Fibroblast of villous mesenchyme (primary cell): ENCODE measurements at places on chromosomes 1 and 21. TPM values are rescaled to one million over a fixed set of nuclear protein-coding genes. Genes with fewer than 3 reads are reported as not detected.
A peak's percentile ranks its signal among the peaks of the same experiment; 100 is the strongest.

The SLC44A5 gene
- under 0.01 TPM in 2 replicates for total RNA-seq

The SPRR2G gene
- not detected in 2 replicates for total RNA-seq

The LCE2B gene
- not detected in 2 replicates for total RNA-seq

The EXOSC10 gene
- total RNA-seq: 48.0 and 60.5 TPM in 2 replicates

The TFF3 gene
- not detected in 2 replicates for total RNA-seq

The AIRE gene
- total RNA-seq: under 0.01 TPM in 1 of 2 replicates, not detected in the other

The PRMT6 gene
- 16.8 and 17.3 TPM in 2 replicates for total RNA-seq

The FAM110D gene
- under 0.01 TPM in 1 of 2 replicates, not detected in the other for total RNA-seq

The BMP8A gene
- total RNA-seq: 0.97 and 1.7 TPM in 2 replicates

The HES3 gene
- not detected in 2 replicates for total RNA-seq

The GREM2 gene
- 1.3 and 6.8 TPM in 2 replicates for total RNA-seq

The CAMK2N1 gene
- total RNA-seq: 8.4 and 9.5 TPM in 2 replicates

The CD34 gene
- total RNA-seq: 0.32 and 0.43 TPM in 2 replicates

The S100A7 gene
- not detected in 2 replicates for total RNA-seq

GRCh38 chr1:5492846-5493245 lies 499.4 kb downstream of the NPHP4 start:
- no peak for DNase-seq

- DNase-seq: no peak
Observed at GRCh38 chr1:230735447-230735846, 11.7 kb upstream of the CAPN9 start.

GRCh38 chr21:45598666-45599065 lies 44.9 kb upstream of the PCBP3 start:
- DNase-seq: no peak

DNA sequence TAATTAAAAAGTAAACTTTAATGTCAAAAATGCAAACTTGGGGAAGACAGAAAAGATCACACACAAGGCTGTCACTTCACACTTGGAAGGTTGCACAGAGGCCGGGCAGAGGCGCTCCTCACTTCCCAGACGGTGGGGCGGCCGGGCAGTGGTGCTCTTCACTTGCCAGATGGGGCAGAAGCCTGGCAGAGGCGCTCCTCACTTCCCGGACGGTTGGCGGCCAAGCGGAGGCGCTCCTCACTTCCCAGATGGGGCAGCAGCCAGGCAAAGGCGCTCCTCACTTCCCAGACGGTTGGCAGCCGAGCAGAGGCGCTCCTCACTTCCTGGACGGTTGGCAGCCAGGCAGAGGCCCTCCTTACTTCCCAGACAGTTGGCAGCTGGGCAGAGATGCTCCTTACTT lies 25.8 kb upstream of the IL6R start:
- DNase-seq: no peak

GRCh38 chr1:187956975-187957374 lies 1128.2 kb downstream of the PLA2G4A start:
- DNase-seq: no peak

DNA sequence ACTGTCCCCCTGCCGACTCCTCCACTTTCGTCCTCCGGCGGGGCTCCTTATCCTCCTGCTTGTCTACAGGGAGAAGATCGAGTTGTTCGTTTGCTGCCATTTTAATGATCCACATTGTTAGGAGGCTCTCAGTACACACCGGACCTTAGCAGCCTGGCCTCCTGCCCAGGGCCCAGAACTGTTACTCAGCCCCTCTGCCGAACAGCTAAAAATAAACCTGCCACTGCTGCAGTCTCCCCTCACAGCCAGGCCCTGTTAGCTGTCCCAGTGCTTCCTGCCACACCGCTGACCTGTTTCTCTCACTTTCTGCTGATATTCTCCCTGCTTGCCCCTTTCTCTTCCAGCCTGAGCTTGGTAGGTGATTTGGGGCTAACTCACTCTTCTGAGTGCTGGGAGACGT lies 8.3 kb downstream of the MAPKAPK2 start:
- peak; percentile 73 for DNase-seq

DNA sequence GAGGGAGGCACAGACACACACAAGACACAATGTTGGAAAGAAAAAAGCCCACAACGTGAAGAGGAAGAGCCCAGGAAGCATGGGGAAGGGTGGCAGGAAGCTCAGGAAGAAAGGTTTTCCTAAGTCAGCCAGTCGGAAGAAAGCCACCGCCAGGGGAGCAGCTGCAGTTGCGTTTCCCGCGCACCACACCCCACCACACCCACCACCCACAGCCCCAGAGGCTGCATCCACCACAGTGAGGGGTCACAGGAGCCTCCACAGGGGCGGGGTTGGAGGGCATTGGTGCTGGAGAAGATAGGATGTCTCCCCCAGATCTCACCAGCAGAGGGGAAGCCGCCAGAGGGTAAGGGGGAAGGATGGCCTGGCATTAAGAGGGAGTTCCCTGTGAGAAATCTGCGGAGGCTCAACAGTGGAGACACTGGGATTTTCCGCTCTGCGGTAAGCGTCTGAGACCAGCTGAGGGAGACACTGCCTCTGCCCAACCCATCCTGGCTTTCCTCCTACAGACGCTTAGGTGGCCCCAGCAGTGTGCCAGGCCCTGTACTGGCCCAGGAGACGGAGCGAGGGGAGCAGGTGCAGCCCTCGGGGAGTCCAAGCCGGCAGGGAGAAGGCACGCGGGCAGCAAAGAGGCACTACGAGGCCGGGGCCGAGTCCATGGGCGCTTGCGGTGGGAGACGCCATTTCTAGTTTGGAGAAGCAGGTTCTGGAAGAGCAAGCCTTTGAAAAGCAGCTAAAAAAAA lies 19.8 kb downstream of the PGLYRP3 start:
- DNase-seq: no peak

DNA sequence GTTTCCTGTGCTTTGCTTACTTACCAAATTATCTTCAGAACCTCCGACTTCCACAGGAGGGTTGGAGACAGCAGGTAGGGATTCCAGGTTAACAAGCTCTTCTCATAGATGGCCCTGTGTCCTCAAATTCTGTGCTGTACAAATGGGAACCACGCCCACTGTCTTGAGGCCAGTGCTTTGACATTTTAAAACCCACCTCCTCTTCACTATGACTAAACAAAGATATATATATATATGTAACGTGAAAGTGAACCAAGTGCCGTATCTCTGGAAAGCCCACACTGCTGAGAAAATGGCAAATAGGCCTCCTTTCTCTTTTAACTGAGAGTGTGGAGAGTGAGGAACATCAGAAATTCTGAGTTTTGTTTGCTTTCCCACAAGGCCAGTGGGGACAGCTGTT lies 99.6 kb downstream of the ZBTB18 start:
- DNase-seq: no peak

DNA sequence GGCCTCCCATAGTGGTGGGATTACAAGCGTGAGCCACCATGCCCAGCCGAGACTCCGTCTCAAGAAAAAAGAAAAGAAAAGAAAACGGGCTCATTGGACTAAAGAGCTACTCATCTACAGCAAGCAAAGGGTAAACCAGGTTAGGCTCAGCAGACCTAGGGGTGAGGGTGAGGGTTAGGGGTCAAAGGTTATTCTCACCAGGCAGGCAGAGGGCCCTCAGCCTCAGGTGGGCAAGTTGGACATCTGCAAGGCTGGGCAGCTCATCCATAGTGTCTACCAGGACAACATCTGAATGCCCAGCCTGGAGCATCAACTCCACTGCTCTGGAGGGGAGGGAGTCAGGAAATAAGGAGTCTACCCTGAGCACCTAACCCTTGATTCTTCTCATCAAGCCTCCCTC lies 3.5 kb downstream of the MTMR11 start:
- no peak for DNase-seq

DNA sequence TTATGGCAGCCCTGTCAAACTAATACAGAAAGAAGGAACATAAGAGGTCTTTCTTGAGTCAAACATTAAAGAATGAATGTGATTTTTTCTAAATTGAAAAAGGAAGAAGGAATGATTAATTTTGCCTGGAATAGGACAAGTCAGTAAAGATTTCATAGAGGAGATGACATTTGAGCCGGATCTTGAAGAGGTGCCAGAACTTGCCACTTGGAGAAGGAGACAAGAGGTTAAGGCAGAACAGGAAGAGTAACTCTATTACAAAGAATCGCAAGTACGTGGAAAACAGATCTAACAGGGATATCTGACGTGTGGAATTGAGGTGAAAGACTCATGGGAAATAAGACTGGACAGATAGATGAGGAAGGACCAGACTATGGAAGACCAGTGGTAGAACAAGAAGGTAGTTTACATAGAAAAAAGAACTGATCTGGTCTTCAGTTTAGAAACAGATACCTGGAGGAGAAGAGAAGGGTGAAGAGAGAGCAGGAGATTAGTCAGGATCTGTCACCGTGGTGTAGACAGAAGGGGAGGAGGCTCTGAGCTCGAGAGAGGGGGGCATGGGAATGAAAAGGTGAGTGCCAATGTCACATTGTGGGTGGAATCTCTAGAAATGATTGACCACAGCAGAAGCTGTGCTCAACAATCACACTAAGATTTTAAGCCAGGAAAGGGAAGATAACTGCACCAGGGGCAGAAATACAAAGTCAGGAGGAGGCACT lies 32.5 kb downstream of the RHOU start:
- DNase-seq: no peak

DNA sequence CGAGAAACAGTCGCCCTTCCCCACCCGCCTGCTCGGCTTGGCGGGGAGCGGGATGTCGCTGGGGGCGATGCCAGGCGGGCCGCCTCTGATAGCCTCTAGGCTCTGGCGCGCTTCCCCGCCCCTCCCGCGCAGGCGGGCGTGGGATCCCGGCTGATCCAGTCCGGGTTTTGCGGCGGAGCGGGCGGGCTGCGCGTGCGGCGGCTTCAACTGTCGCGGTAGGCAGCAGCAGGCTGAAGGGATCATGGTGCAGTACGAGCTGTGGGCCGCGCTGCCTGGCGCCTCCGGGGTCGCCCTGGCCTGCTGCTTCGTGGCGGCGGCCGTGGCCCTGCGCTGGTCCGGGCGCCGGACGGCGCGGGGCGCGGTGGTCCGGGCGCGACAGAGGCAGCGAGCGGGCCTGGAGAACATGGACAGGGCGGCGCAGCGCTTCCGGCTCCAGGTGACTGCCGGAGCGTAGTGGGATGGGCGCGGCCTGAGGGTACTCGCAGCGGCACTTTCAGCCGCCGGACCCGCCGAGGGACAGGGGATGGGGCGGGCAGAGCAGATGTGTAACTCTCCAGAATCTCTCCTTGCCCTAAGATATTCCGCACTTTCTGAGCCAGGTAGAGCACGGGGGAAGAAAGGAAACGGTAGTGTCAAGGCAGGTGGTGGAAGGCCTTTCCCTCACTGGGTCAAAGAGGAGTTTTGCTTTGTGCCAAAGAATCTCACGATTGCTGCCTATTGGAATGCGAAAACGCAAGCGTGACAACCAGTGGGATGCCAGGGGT lies at the start of gene FAAH:
Gene FAAH (plus strand): TSS at position 210 of the 764 bp plus-strand sequence. CDS start 32 bp downstream, at position 242.
- DNase-seq: peak; percentile 51

- DNase-seq: peak; percentile 41
Observed at GRCh38 chr1:232143315-232143886, 486.5 kb downstream of the SIPA1L2 start.

DNA sequence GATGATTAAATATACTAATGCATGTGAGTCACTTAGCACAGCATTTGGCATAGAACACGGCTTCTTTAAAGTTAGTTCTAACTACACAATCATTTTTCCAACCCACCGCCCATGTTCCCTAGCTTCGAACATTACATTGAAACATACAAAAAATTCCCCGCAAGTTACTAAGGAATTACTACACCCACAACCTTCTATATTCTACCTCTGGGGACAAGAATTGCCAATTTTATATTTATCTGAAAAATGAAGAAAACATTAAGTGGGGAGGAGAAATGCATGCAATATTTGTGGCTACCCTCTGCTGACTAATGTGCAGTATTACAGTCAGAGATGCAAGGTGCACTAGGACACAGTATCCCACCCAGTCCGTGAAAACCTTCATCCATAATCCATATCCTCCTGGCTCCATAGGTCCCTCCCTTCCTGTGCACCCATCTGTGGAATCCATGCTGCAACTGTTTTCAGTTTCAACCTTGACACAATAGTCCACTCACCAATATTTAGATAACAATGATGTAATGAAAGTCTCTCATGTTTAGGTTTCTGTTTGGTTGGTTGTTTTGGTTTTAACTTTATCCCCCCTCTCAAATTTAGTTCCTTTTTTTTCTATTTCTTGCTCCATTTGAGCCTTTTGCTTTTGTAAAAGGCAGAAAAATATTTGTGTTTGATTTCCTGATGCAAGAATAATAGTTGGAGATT lies 31.6 kb downstream of the RGS5 start:
- DNase-seq: no peak

- DNase-seq: no peak
Observed at GRCh38 chr1:53408013-53408754, 51.0 kb upstream of the DMRTB1 start.

GRCh38 chr1:60874718-60875117 lies 207.6 kb upstream of the NFIA start:
- DNase-seq: peak; percentile 38

GRCh38 chr21:36350282-36350910 lies 30.4 kb downstream of the MORC3 start:
- DNase-seq: peak; percentile 73

GRCh38 chr1:10209590-10209904 lies 823 bp upstream of the KIF1B start:
- no peak for DNase-seq

- DNase-seq: peak; percentile 70
Observed at GRCh38 chr1:150168960-150169601, 19.4 kb downstream of the PLEKHO1 start.

GRCh38 chr1:192639607-192640368 lies 3.8 kb downstream of the RGS13 start:
- DNase-seq: peak; percentile 64

DNA sequence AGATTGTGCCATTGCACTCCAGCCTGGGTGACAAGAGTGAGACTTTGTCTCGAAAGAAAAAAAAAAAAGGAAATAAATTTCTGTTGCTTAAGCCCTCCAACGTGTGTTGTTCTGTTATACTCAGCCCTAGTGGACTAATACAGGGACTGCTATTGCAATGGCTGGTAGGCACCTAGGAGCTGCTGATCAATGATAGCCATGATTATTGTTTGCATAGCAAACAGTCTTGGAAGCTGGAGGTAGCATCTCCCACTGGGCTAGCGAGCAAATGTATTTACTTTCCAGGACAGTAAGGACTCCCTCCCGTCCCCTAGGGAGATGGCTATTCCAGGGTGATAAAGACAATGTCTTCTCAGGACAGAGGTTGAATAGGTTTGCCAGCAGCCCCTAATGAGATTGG lies 13.5 kb upstream of the TNFRSF8 start:
- DNase-seq: no peak

DNA sequence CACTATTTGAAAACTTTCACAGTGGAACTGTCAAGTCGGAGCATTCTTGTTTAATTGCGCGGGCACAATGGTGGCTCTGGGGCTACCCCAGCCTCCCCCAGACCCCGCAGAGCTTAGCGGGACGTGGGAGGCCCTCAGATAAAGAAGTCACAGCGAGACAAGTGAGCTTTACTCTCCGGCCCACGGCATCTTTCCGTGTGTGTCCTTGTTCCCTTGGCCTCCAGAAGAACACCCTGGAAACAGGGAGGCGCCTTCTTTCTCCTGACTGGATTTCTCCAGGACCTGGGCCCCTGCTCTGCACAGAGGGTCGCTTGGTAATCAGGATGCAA lies 382.8 kb downstream of the RRAGC start:
- no peak for DNase-seq
